Chondrocyte (in vitro differentiated cells): ENCODE measurements at places on chromosomes 3 and 15. TPM values are rescaled to one million over a fixed set of nuclear protein-coding genes. Genes with fewer than 3 reads are reported as not detected.

HIGD2B gene
- total RNA-seq, result not detected in 3 replicates

ARPC4 gene
- total RNA-seq, result 150 to 179 TPM (median 177 TPM) in 3 replicates

ANKUB1 gene
- total RNA-seq, result not detected in 3 replicates

LDHAL6B gene
- total RNA-seq, result not detected in 3 replicates

SLC28A2 gene
- not detected in 3 replicates for total RNA-seq

PRKCI gene
- total RNA-seq, result 36.7 to 59.8 TPM (median 55.4 TPM) in 3 replicates

LMAN1L gene
- total RNA-seq, result 0.82 TPM in 1 of 3 replicates, not detected in the others

CLDN18 gene
- total RNA-seq, result not detected in 3 replicates

PPM1L gene
- 3.3 to 9.6 TPM (median 8.5 TPM) in 3 replicates for total RNA-seq

DNA sequence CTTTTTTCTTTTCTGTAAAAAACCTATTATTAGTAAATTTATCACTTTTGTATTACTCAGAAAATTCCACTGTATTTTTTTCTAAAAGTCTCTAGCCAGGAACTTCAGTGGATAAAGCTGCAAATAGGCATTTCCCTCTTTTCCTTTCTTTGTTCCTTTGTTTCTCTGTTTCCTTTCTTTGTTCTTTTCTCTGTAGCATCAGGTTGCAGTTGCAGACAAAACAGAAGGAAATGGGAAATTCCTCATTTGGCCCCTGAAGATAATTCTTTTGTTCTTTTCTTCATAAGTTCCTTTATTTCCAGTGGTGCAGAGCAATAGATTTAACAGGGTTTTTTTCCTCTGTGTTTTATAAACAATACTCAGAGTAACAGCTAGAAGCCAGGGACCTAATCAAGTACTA lies 416.5 kb downstream of the TBL1XR1 start:
- H3K4me3 ChIP-seq, result no peak overlapping the region
- DNase-seq, result no peak
- H3K27ac ChIP-seq, result no peak overlapping the region

DNA sequence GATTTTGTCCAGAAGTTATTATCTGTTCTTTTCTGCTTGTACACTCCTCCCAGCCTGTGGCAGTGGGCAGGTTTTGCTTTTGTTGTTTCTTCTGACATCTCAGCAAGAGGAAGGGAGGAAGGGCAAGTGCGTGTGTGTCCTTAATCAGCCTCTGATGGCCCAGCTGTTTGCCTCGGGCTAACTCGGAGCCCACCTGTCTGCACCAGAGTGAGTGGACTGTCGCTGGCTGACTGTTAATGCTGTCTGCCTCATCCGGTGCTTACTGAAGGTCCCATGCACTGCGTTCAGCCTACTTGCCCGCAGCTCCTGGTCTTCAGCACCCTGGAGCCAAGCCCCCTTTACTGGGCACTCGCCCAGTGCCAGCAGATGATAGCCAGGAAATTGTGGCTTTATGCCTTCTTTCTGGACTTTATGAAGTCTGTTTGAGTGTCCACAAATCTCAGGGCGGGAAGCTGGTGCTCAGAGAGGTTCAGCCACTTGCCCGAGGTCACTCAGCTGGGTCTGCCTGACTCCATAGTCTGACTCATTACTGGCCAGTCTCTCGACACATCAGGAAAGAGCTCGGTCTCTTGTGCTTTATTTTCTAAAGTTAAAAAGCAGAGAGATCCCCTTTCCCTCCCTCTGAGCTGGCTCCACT lies 89.5 kb downstream of the CHRNA7 start:
- H3K4me3 ChIP-seq, result no peak overlapping the region
- H3K36me3 ChIP-seq, result no peaks in the 10 kb centered on the region
- no peak overlapping the region for H3K27ac ChIP-seq
- H3K27me3 ChIP-seq, result peaks cover 12% of the 10 kb centered on the region
- H3K4me1 ChIP-seq, result no peaks in the 10 kb centered on the region
- no peak for DNase-seq

DNA sequence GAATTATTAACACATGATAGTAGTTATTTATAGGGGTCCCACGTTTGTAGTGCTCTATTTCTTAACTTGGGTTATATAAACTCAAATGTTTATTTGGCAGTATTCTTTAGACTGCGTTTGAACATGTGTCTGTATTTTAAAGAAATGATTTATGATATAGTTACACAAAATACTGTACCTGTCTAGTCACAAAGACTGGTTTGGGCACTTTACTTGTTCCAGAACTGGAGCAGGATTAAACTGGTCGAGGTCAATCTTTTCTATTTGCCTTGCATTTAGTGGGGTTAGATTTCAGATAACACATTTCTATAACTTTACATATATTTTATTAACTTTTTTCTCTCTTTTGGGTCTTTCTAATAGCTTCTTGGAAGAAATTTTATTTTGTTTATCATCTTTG lies 39.5 kb downstream of the HACD3 start:
- H3K27me3 ChIP-seq, result no peaks in the 10 kb centered on the region
- H3K36me3 ChIP-seq, result peaks cover 31% of the 10 kb centered on the region
- no peak overlapping the region for H3K4me3 ChIP-seq

GRCh38 chr3:192382861-192383260 lies 344.5 kb downstream of the FGF12 start:
- H3K27me3 ChIP-seq, result peaks cover 2% of the 10 kb centered on the region
- no peaks in the 10 kb centered on the region for H3K4me1 ChIP-seq
- no peak for DNase-seq
- no peaks in the 10 kb centered on the region for H3K36me3 ChIP-seq
- H3K27ac ChIP-seq, result no peak overlapping the region
- no peak overlapping the region for H3K4me3 ChIP-seq

GRCh38 chr15:58258501-58259292 lies 120.5 kb downstream of the AQP9 start:
- H3K4me1 ChIP-seq, result peaks cover 6% of the 10 kb centered on the region
- no peak for DNase-seq
- no peak overlapping the region for H3K27ac ChIP-seq

- no peak for DNase-seq
- H3K27me3 ChIP-seq, result no peaks in the 10 kb centered on the region
- H3K4me3 ChIP-seq, result no peak overlapping the region
- H3K27ac ChIP-seq, result no peak overlapping the region
- peaks cover 68% of the 10 kb centered on the region for H3K4me1 ChIP-seq
- peaks cover 5% of the 10 kb centered on the region for H3K36me3 ChIP-seq
Measured at GRCh38 chr3:196774848-196775422, 35.3 kb downstream of the PAK2 start.

DNA sequence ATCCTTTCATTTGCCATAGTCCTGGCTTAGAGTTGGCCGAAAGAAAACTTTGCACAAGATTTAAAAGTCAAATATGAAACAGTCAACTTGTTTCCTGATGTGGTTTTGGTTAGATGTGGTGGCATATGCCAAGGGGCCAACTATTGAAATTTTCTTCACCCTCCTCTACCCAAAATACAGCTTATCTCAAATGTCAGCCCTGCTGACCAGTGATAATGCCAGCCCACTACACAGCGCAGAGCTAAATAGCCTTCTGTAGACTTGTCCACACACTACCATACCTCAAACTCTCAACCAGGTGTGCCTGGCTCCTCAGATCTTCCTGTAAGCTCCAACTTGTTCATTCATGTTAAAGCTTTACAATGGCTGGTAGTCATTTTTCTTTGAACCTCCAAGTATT lies 368.5 kb upstream of the STAC start:
- H3K4me1 ChIP-seq, result no peaks in the 10 kb centered on the region
- H3K27ac ChIP-seq, result no peak overlapping the region
- H3K27me3 ChIP-seq, result no peaks in the 10 kb centered on the region
- no peak for DNase-seq
- H3K36me3 ChIP-seq, result no peaks in the 10 kb centered on the region
- no peak overlapping the region for H3K4me3 ChIP-seq

GRCh38 chr3:20160230-20160629 lies 25.8 kb downstream of the SGO1 start:
- no peaks in the 10 kb centered on the region for H3K4me1 ChIP-seq
- no peaks in the 10 kb centered on the region for H3K27me3 ChIP-seq
- H3K36me3 ChIP-seq, result peaks cover 2% of the 10 kb centered on the region
- H3K4me3 ChIP-seq, result no peak overlapping the region

DNA sequence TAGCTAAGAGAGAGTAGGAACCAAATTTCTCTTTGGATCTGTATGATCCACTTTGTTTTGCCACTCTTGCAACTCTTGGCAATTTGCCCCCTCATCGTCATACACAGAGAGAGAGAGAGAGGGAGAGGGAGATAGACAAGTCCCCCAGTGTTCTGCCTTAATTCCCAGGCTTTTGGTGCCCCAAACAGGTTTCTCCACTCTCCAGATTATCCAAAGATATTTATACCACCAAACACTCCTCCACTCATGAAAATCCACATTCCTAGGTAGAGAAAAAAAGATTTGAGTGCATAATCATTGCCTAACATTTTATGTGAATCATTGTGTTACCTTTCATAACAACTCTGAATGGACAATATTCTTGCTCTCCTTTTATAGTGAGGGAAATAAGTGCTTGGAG lies 15.3 kb downstream of the ACP3 start:
- no peak overlapping the region for H3K27ac ChIP-seq
- no peak for DNase-seq
- H3K4me3 ChIP-seq, result no peak overlapping the region
- H3K4me1 ChIP-seq, result no peaks in the 10 kb centered on the region

DNA sequence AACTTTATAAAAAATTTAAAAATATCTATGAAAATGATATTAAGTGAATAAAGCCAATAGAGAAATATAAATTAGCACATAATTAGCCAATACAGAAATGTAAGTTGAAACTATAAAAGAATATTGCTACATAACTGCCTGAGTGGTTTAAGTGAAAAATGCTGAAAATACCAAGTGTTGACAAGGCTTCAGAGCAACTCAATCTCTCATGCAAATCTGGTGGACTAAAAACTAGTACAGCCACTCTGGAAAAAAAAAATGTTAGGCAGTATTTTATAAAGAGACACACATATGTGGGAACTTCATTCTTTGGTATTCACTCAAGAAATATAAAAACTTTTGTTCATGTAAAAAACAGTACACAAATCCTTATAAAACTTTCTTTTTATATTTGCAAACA lies 833.7 kb upstream of the ROBO1 start:
- no peak overlapping the region for H3K4me3 ChIP-seq
- DNase-seq, result no peak
- H3K4me1 ChIP-seq, result no peaks in the 10 kb centered on the region
- H3K36me3 ChIP-seq, result peaks cover 3% of the 10 kb centered on the region

- H3K27me3 ChIP-seq, result no peaks in the 10 kb centered on the region
- DNase-seq, result no peak
- H3K4me3 ChIP-seq, result no peak overlapping the region
- no peaks in the 10 kb centered on the region for H3K36me3 ChIP-seq
Measured at GRCh38 chr15:55652909-55653495, 64.9 kb upstream of the PYGO1 start.

GRCh38 chr3:129352650-129353588 lies 74.2 kb downstream of the HMCES start:
- no peak overlapping the region for H3K27ac ChIP-seq
- H3K4me1 ChIP-seq, result no peaks in the 10 kb centered on the region
- H3K36me3 ChIP-seq, result no peaks in the 10 kb centered on the region
- DNase-seq, result no peak

- DNase-seq, result no peak
- no peak overlapping the region for H3K27ac ChIP-seq
- H3K27me3 ChIP-seq, result no peaks in the 10 kb centered on the region
- H3K4me3 ChIP-seq, result no peak overlapping the region
Measured at GRCh38 chr15:39752246-39752645, 30.4 kb downstream of the FSIP1 start.

DNA sequence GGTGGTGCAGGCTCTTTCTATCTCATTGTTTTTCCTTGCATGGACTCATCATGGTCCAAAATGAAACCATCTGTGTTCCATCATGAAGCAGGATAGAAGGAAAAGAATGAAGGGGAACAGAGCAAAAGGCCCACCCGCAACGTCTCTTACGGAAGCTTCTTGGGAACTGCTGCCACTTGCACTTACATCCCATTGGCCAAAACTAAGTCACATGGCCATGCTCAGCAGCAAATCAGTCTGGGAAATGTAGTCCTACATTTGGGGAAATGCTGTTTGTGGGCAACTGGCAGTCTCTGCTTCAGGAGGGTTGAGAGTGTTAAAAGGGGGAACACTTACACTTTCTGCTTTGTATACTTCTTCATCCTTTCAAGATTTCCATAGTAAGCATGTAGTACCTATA lies 191.6 kb downstream of the SV2B start:
- H3K27me3 ChIP-seq, result peaks cover 27% of the 10 kb centered on the region
- no peaks in the 10 kb centered on the region for H3K4me1 ChIP-seq
- H3K4me3 ChIP-seq, result no peak overlapping the region
- H3K36me3 ChIP-seq, result no peaks in the 10 kb centered on the region
